ENCODE measurements at places on chromosomes 2 and 18.

DNA sequence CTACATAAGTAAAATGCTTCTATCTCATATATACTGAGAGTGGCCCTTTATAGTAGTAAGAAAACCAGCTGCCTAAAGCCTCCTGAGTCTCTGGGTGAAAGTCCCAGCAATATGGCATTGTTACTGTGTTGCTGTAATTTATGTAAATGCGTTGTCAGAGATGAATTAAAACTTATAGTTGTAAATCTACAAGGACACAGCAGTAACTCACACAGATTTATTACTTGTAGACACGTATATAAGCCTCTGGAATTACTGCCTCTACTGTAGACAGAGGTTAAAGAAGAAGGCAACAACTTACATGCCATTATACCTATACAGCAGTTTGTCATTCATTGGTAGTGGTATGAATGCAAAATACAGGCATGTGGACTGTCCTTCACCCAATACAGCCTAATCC is 169.1 kb upstream of the BOD1L2 start:
- DNase-seq: no peak

DNA sequence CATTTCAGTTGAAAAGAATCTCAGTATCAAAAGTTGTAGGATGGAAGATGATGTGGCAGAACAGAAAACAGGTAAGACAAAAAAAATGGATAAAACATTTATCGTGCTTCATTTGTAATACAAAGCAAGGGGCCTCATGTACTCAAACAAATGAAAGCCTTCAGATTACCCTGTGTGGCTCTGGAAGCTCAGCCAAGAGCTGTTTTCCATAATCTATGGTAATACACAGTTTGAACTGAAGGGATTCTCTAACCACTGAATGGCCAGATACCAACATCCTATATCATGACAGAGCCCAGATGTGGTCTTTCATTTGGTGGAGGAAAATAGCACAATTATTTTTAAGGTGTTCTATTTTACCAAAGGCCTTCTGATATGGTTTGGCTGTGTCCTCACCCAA is 272.1 kb upstream of the RND3 start:
- no peak for DNase-seq

DNA sequence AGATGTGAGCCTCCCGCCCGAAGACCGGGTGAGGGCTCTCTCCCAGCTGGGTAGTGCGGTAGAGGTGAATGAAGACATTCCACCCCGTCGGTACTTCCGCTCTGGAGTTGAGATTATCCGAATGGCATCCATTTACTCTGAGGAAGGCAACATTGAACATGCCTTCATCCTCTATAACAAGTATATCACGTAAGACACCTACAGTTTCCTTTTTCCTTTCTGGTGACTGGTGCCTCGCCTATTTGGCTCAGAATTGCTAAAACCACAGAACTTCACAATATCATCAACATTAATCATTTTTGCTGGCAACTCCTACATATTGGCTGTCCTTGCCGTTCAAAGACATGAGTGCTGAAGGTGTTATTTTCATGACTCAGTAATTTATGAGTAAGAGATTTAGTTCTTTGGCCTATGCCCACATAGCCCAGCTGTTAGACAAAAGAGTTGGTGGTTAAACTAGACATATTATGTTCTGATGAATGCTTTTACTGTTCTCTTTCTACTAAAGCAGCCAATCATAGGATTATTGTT is 2.2 kb downstream of the STAMBP start:
- no peak for DNase-seq

DNA sequence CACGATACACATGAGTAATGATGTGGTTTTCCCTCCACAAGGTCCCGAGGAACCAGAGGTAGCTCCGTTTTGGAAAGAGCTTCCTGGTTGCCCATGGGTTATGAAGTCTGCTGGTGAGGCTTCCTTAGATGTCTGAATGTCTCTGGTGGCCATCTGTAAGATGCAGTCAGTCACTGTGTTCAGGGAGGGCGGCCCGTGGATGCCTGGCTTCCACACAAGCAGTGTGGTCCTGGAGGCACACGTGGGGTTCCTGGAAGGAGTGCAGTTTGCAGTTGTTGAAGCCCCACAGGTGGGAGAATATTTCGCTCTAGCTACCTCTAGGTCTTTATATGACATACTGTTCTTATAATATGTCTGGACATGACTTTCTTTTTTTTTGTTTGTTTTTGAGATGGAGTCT is 209.0 kb downstream of the FAM210A start:
- no peak for DNase-seq

Measured in T follicular helper cell (primary cell).